ENCODE measurements at places on chromosomes 2 and 18. TPM values are rescaled to one million over a fixed set of nuclear protein-coding genes. Genes with fewer than 3 reads are reported as not detected.

HDHD2 gene
- total RNA-seq, result 32.6 TPM

TLK1 gene
- 83.2 TPM for total RNA-seq

CBLN2 gene
- not detected for total RNA-seq

IL36A gene
- total RNA-seq, result not detected

CLK1 gene
- 129 TPM for total RNA-seq

BOK gene
- total RNA-seq, result not detected

NYAP2 gene
- not detected for total RNA-seq

TMEM200C gene
- total RNA-seq, result not detected

CEP76 gene
- 18.0 TPM for total RNA-seq

ARHGAP15 gene
- total RNA-seq, result 152 TPM

LRRFIP1 gene
- total RNA-seq, result 197 TPM

- no peak for DNase-seq
Measured at GRCh38 chr18:49926106-49926745, 112.9 kb upstream of the ACAA2 start.

DNA sequence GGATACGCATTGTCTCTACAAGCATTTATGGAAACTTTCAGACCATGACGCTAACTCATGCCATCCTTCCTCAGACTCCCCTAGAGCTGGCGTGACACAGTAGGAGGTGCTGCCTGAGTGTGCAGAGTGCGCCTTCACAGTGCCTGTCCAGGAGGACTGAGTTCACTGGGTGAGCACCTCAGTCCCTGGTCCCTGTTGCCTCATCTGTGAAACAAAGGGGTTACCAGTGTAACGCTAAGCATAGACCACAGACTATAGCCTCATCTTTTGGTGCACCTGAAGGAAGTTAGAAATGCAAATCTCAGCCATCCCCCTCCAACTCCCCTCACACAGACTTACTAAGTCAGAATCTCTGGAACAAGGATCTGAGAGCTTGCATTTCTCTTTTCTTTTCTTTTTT is 142.8 kb downstream of the TMEM17 start:
- DNase-seq, result no peak

DNA sequence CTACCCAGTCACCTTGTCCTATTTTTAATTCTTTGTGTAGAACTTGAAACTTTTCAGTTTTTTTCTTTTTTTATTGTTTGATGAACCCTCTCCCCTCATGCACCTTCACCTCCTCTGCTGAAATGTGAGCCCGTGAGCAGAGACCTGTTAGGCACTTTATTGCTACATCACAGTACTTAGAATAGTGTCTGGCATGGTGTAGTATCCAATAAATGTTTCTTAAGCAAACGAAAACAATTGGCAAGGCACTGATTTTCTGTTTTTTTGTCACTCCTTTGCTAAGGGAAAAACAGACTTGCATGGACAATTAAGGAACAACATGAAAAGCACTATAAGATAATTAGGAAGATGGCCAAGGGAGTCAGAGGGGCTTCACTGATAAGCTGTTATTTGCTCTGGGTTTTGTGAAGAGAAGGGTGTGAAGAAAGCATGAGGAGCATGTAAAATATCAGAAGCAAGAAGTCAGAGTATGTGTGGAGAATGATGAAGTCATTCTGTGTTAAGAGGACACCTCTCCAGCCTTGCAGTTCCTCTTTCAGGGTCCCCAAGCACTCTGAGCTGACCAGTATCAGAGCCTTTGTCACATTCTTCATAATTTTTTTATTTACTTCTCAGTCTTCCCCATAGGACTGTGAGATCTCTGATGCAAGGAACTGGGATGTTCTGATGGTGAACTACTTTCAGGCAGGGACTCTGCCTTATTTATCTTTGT is 99.7 kb upstream of the CAVIN2 start:
- DNase-seq, result no peak

DNA sequence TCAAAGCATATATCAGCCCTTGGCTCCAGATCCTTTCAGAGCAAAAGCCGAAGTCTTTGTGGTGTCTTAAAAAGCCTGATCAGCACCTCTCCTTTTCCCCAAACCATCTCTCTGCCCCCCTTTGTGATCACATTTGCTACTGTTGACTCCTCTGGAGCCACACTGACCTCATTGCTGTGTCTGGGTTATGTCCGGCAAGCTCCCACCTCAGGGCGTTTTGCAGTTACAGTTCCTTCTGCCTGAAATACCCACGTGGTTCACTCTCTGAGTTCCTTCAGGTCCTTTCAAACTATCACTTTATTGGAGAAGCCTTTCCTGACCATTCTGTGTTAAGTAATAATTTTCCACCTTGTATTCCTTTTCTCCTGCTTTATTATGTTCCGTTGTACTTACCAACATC is 11.8 kb downstream of the C2orf69 start:
- DNase-seq, result no peak

- DNase-seq, result no peak
Measured at GRCh38 chr2:186554429-186554828, 35.4 kb upstream of the ITGAV start.

DNA sequence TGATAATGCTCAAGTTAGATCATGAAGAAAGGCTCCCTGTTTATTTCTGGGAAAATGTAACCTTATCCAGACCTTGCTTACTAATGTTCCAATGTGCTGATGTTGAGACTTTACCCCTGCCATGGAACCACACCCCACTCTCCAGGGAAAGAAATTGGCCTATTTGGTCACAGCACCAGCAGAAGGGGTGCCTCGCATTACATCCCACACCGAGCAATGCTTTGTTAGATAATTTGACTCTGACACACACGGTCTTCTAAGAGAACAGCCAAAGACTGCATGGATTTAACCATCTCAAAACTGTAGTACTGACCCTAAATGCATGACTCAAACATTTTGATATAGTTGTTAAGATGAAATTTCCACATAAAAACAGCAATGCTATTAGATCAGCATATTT is 152.1 kb upstream of the CCDC150 start:
- DNase-seq, result no peak

DNA sequence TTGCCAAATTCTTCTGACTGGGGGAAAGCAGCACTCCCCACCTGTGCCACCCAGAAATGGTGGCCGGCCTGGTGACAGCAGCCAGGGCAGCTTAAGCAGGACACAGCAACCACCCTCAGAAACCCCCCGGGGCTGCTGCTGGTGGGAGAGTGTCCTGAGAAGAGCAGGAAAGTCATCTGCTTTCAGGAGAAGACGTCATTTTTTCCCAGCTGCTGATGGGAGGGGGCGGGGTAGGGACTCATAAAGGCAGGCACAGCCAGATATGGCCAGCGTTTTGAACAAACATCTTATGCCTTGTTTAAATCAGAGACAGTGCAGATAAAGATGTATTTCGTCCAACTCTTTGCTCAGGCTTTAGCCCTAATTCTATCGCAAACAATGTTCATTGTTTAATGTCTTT is 139.5 kb downstream of the LRRC30 start:
- no peak for DNase-seq

DNA sequence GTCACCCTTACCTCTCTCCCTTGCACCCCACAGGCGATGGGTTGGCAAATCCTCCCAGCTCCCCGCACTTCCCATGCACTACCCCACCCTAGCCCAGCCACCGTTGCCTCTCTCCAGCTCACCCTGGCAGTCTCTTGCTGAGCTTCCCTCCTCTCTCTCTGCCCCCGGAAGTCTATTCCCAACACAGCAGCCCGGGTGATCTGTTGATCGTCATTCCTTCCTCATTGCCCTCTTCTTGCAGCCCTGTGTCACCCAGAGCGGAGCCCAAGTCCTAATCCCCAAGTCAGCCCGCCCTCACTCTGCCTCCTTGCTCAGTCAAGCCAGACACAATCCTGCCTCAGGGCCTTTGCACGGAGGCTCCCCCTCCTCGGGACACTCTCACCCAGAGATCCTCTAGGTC is 55.2 kb downstream of the CIB4 start:
- DNase-seq, result no peak

DNA sequence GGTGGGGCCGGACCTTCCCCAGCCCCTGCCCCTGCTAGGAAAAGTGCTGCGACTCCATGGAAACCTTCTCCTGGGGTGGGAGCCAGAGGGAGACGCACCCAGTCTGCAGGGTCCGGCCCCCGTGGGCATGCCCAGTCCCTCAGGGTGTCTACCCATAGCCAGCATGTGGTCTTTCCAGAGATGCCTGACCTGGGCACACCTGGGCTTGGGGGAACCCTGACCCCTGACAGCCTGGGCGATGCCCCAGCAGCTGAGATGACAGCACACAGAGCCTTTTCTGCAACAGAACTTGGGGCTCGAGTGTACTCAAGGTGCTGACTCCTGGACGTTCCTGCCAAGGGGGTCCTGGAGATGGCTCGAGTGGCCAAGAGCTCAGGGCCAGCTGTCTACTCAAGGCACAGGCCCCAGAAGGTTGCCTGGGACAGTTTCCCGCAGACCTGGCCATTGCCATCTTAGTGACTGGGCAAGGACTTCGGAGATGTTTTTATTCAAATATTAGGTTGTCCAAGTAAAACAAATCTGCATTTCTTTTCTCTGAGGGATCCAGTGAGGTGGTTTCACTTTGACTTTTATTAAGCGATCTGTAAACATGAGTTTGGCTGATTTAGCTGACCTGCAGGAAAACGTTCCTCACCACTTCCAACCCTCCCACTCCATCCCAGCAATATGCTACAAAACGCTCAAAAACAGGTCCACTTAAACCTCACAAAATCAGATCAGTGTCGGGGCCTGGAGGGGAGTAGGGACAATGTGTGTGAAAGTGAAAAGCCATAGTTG is 228.0 kb downstream of the EIPR1 start:
- DNase-seq, result no peak

- no peak for DNase-seq
Measured at GRCh38 chr2:120305296-120305695, 40.6 kb upstream of the INHBB start.

DNA sequence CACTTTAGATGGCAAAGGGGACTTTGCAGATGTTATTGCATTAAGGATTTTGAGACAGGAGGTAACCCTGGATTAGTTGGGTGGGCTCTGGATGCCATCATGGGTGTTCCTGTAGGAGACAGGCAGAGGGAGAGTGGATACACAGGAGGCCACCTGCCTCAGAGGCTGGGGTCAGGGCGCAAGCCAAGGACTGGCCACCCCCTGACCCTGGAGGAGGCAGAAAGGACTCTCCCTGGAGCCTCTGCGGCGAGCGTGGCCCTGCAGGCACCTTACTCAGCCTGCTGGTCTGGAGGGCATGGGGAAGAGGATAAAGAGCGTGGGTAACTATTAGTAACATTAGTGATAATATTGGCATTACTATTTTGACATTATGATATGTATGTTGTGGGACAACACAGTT is 21.6 kb upstream of the OTOS start:
- DNase-seq, result no peak
